ENCODE measurements at places on chromosomes 3 and 15. TPM values are rescaled to one million over a fixed set of nuclear protein-coding genes. Genes with fewer than 3 reads are reported as not detected.
A peak's percentile ranks its signal among the peaks of the same experiment; 100 is the strongest.

- DNase-seq, result no peak
- H3K4me3 ChIP-seq, result no peak overlapping the region
- H3K27me3 ChIP-seq, result peaks cover 11% of the 10 kb centered on the region
- H3K36me3 ChIP-seq, result no peaks in the 10 kb centered on the region
- H3K4me1 ChIP-seq, result peaks cover 16% of the 10 kb centered on the region
These were observed 6.3 kb upstream of the BHLHE40 start for GRCh38 chr3:4972652-4973643.

CASR gene
- not detected for total RNA-seq

GRCh38 chr15:78060232-78060631 lies 17.3 kb downstream of the TBC1D2B start:
- no peak overlapping the region for H3K27ac ChIP-seq
- no peak overlapping the region for H3K4me3 ChIP-seq
- DNase-seq, result no peak
- peaks cover 51% of the 10 kb centered on the region for H3K4me1 ChIP-seq
- H3K36me3 ChIP-seq, result peaks cover 4% of the 10 kb centered on the region

DNA sequence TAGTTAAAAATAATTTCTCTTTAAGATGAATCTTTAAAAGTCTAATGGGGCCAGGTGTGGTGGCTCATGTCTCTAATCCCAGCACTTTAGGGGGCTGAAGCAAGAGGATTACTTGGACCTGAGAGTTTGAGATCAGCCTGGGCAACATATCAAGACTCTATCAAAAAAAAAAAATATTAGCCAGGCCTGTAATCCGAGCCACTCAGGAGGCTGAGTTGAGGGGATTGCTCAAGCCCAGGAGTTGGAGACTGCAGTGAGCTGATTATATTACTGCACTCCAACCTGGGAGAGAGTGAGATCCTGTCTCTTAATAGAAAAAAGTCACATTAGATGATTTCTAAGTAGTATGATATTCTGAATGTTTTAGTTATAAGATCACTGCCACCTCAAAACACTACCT lies 322.0 kb upstream of the MANF start:
- no peaks in the 10 kb centered on the region for H3K4me1 ChIP-seq
- H3K27me3 ChIP-seq, result no peaks in the 10 kb centered on the region
- no peak for DNase-seq
- H3K4me3 ChIP-seq, result no peak overlapping the region
- no peaks in the 10 kb centered on the region for H3K36me3 ChIP-seq

- H3K27ac ChIP-seq, result no peak overlapping the region
- no peaks in the 10 kb centered on the region for H3K36me3 ChIP-seq
- H3K4me1 ChIP-seq, result peaks cover 21% of the 10 kb centered on the region
- no peak overlapping the region for H3K4me3 ChIP-seq
- no peaks in the 10 kb centered on the region for H3K27me3 ChIP-seq
- DNase-seq, result no peak
These were observed 90.9 kb upstream of the ZNF280D start for GRCh38 chr15:56824175-56824574.

DNA sequence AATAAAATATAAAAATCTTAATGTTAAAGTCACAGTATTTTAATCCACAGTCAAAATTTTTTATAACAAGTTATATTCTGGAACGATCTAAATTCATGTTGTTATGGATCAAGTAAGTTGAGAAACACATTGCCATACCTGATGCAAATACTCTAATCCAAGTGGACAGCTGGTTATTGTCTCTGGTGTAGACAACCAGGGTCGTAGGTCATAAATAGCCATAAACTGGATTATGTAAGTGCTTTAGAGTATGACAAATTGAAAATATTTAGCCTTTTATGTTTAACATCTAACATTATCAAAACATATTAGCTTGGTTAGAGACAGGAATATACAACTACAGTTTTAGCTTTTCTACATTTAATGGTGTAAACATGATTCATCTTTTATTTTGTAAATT lies 53.0 kb downstream of the PLSCR2 start:
- H3K4me3 ChIP-seq, result no peak overlapping the region
- H3K27ac ChIP-seq, result no peak overlapping the region
- H3K27me3 ChIP-seq, result peaks cover 4% of the 10 kb centered on the region
- 0 out of 2 replicates have a peak, but pooled peaks cover 6% of the 10 kb centered on the region for H3K36me3 ChIP-seq
- no peak for DNase-seq

DNA sequence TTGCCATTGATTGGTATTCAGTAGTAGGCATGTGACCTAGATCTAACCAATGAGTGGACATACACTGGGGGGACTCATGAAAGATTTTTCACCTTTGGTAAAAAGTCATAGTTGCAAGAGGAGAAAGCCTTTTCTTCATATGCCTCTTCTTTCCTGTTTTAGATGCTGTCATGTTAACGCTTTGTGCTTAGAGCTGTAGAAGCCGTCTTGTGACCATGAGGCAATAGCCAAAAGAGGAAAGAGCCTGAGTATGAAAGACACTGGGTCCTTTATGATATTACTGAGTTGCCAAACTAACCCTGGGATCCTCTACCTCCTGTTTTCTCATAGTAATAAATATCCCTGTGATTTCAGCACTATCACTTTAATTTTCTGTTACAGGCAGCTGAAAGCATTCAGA lies 396.0 kb downstream of the FHIT start:
- H3K4me1 ChIP-seq, result no peaks in the 10 kb centered on the region
- DNase-seq, result no peak
- no peaks in the 10 kb centered on the region for H3K27me3 ChIP-seq
- no peaks in the 10 kb centered on the region for H3K36me3 ChIP-seq
- H3K4me3 ChIP-seq, result no peak overlapping the region

SPINT1 gene
- 0.12 TPM for total RNA-seq

ACTC1 gene
- total RNA-seq, result 4.8 TPM

GRCh38 chr3:63940389-63940757 lies 28.2 kb upstream of the SCAANT1 start:
- peak; percentile 59 for DNase-seq
- H3K4me1 ChIP-seq, result peaks cover 40% of the 10 kb centered on the region
- H3K27ac ChIP-seq, result 0 out of 2 replicates have a peak overlapping the region, but pooled peaks have one; percentile 11
- peaks cover 36% of the 10 kb centered on the region for H3K36me3 ChIP-seq
- H3K27me3 ChIP-seq, result peaks cover 4% of the 10 kb centered on the region
- H3K4me3 ChIP-seq, result no peak overlapping the region

GRCh38 chr3:10596746-10597448 lies 91.5 kb upstream of the ATP2B2 start:
- no peak overlapping the region for H3K4me3 ChIP-seq
- H3K27ac ChIP-seq, result no peak overlapping the region
- H3K4me1 ChIP-seq, result no peaks in the 10 kb centered on the region
- H3K27me3 ChIP-seq, result peaks cover 18% of the 10 kb centered on the region

DNA sequence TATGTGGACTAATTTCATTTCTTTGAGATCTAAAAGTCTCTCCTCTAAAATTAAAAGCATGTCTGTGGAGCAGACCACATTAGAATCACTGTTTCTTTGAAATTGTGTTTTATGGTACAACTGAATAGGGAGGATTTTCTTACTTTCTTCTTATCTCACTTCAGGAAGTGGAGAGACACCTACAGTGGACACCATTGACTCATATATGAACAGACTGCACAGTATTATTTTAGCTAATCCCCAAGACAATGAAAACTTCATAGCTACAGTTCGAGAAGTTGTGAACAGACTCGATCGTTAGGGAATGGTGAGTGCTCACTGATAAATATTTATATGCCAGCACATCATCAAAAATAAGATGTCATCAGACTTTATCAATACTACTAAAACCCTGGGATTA lies 58.3 kb downstream of the HMG20A start:
- H3K27ac ChIP-seq, result no peak overlapping the region
- no peak overlapping the region for H3K4me3 ChIP-seq
- DNase-seq, result no peak
- no peaks in the 10 kb centered on the region for H3K27me3 ChIP-seq

GOLGA8J gene
- not detected for total RNA-seq

ZIC4 gene
- total RNA-seq, result 0.39 TPM

DNA sequence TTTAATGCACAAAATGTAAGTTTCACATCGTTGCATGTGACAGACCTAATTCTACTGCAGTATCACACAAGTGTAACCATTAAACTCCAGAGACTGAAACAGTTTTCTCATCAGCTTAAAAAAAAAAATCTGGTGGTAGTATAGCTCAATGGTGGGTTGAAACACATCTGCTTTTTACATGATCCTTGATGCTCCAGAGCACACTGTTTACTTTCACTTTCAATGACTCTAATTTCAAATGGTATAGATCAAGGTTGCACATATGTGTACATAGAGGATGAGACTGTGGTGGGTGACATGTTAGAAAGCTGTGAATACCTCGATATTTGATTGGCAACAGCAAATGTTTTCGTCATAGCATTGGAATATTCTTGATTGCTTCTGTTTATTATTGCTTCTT lies 22.4 kb downstream of the MCTP2 start:
- H3K27ac ChIP-seq, result no peak overlapping the region
- no peaks in the 10 kb centered on the region for H3K27me3 ChIP-seq
- peaks cover 5% of the 10 kb centered on the region for H3K36me3 ChIP-seq
- no peak overlapping the region for H3K4me3 ChIP-seq
- no peaks in the 10 kb centered on the region for H3K4me1 ChIP-seq

Measured in HFFc6 (cell line).